ENCODE measurements at places on chromosomes 7 and 10. TPM values are rescaled to one million over a fixed set of nuclear protein-coding genes. Genes with fewer than 3 reads are reported as not detected.

ARHGEF35 gene
- total RNA-seq: 1.3 TPM

ACTR3C gene
- 0.13 TPM for total RNA-seq

CALML3 gene
- total RNA-seq: not detected

PDE1C gene
- 89.5 TPM for total RNA-seq

RASA4B gene
- total RNA-seq: 7.7 TPM

ELFN1 gene
- not detected for total RNA-seq

ASNS gene
- total RNA-seq: 55.8 TPM

CRHR2 gene
- not detected for total RNA-seq

ZNF467 gene
- total RNA-seq: 1.6 TPM

Measured in smooth muscle cell of the pulmonary artery (primary cell).